ENCODE measurements at places on chromosomes 7 and 10. TPM values are rescaled to one million over a fixed set of nuclear protein-coding genes. Genes with fewer than 3 reads are reported as not detected.

DNA sequence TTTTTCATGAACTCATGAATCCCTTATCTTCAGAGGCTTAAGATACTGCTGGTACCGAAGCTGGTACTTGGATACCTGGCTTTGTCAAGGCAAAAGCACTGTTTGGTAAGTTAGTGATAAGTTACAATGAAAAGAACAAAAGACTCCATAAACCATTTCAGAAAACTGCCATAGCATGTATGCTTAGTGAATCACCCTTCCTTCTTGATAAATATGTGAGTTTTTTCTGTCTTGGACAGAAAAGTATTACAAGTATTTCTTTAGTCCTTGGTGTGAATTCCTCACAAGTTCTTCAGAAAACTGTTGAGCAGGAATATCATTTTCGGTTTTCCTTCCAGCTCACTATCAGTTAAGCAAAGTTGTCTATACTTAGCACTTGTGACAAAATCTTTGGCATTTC lies 25.6 kb downstream of the PUS7 start:
- DNase-seq: no peak

DNA sequence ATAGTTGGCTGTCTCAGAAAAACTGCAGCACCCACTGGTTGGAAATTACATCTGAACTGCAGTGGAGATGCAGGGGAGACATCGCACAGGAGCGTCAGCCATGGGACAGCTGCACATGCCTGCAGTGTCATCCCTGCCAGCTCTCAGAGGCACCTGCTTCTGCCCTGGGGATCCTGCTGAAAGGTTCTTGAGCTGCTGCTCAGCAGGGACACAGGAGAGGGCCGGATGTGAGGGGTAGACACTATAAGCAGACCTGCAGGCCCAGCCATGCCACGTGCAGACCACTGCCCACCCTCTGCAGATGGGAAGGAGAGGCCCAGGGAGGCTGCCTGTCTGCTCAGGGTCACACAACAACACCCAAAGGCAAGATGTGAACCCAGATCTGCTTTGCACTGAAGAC lies 601.4 kb downstream of the DNAJB6 start:
- no peak for DNase-seq

- DNase-seq: no peak
Measured at GRCh38 chr7:67343114-67343513, 346.5 kb downstream of the TYW1 start.

GRCh38 chr10:73873838-73874215 lies 528 bp downstream of the CAMK2G start:
- DNase-seq: no peak

DNA sequence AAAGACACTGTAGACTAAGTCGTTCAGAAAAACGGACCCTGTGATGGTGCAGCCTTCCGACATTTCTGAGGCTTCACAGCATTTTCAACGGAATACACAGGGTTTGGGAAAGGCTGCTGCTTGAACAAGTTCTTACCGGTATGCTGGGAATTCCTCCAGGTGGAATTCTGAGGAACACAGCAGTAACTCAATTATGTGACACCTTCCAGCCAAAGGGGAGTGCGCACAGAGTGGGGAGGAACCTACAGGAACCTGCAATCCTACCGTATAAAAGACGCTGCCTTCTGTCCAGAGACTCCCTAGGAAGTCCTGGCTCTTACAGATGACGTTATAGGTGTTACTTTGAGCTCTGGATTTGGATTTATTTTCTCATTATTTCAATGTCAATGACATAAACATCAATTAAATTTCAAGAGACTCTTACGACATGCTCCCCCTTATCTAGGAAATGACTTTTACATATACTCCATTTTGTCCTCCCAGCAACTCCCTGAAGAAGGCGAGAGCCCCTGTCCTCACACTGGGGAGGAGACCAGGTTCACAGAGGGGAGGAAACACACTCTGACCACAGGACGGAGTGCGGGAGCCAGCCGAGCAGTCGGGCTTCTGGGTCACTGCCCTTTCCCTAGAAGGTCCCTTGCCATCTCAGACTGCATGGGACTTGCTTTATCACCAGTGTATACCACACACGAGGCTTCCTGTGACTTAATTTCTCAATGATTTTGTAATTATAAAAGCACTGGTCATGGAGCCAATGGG lies 27.9 kb downstream of the VIPR2 start:
- DNase-seq: no peak

Gene FBXL13
- 1.6 TPM for total RNA-seq
